ENCODE measurements at places on chromosomes 7 and 10. TPM values are rescaled to one million over a fixed set of nuclear protein-coding genes. Genes with fewer than 3 reads are reported as not detected.

The CHN2 gene
- 48.0 TPM for total RNA-seq

DNA sequence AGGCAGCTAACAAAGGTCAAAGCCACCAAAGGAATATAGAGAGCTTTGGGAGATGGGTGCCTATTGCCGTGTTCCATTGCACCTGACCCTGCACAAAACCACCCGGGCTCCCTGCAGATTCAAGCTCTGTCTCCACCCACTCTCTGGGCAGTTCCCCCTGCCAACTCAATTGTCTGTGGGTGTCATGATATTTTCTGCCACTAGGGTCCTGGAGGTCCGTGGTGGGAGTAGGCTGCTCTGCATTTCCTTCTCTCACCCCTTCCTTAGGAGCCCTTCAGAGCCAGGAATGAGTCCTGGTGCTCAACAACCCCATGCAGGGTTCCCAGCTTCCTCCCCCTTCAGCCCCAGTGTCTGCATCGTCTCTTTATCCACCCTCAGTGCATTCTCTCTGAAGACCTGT is 34.1 kb downstream of the PNLIPRP2 start:
- no peak for DNase-seq
- no peaks in the 10 kb centered on the region for H3K4me1 ChIP-seq
- H3K27ac ChIP-seq: no peak overlapping the region
- no peaks in the 10 kb centered on the region for H3K36me3 ChIP-seq

The LRIT2 gene
- total RNA-seq: not detected

- DNase-seq: no peak
- H3K4me1 ChIP-seq: no peaks in the 10 kb centered on the region
- no peaks in the 10 kb centered on the region for H3K36me3 ChIP-seq
- H3K27me3 ChIP-seq: no peaks in the 10 kb centered on the region
These were observed 343.1 kb downstream of the PHTF2 start for GRCh38 chr7:78141522-78142281.

- no peaks in the 10 kb centered on the region for H3K36me3 ChIP-seq
- no peaks in the 10 kb centered on the region for H3K4me1 ChIP-seq
- H3K4me3 ChIP-seq: no peak overlapping the region
- no peak for DNase-seq
- H3K27ac ChIP-seq: no peak overlapping the region
These were observed 101.0 kb downstream of the MYL10 start for GRCh38 chr7:101527844-101528667.

- no peaks in the 10 kb centered on the region for H3K4me1 ChIP-seq
- no peak for DNase-seq
These were observed 730.5 kb downstream of the INHBA start for GRCh38 chr7:40972426-40972825.

DNA sequence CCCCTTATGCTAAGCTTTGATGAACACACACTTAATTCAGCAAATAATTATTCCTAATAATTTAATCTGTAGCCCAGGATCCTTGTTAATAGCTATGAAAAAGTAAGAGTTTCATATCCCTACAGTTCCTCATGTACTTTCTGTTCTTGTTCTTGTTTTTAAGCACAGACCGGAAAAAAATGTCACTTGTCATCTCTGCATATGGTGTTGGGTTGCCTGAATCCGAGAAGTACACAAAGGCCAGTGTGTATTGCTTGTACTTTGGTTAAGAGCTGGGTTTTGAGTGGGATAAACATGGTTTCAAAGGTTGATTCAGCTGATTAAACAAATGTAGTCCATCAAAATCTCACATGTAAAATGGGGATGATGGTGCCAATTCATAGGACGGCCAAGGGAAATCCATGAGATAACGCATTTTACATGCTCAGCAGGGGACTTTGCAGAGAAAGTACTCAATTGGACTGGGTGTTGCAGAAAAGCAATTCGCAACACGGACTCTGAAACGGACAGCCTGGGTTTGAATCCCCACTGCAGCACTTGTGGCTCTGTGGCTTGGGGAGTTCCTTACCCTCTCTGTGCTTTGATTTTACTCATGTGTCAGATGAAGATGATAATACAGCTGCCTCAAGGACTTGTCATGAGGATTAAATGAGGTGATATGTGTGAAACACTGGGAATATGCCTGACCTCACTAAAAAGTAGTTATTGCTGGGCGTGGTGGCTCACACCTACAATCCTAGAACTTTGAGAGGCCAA is 71.7 kb downstream of the MAP3K8 start:
- DNase-seq: no peak
- H3K4me1 ChIP-seq: no peaks in the 10 kb centered on the region
- no peaks in the 10 kb centered on the region for H3K36me3 ChIP-seq
- H3K27ac ChIP-seq: no peak overlapping the region
- no peak overlapping the region for H3K4me3 ChIP-seq

Measured in right lobe of liver (tissue), 6 donors.